ENCODE measurements at places on chromosomes 5 and 9.

DNA sequence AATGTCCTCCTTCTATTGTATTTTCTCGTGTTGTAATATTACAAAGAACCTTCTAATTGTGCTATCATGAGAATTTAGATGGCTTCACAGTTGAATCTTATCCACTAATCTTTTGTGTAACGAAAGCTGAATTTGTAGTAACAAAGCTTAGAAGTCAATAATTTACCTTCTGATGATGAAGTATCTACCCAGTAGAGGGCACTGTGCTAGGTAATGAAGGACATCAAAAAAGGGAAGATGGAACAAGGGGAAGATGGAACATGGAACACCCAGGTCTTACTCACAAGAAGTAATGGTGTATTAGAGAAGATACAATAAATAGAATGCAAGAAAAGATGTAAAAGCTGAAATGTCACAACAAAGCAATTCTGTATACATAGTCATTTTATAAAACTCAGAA is 131.0 kb upstream of the CCNG1 start:
- DNase-seq = no peak

DNA sequence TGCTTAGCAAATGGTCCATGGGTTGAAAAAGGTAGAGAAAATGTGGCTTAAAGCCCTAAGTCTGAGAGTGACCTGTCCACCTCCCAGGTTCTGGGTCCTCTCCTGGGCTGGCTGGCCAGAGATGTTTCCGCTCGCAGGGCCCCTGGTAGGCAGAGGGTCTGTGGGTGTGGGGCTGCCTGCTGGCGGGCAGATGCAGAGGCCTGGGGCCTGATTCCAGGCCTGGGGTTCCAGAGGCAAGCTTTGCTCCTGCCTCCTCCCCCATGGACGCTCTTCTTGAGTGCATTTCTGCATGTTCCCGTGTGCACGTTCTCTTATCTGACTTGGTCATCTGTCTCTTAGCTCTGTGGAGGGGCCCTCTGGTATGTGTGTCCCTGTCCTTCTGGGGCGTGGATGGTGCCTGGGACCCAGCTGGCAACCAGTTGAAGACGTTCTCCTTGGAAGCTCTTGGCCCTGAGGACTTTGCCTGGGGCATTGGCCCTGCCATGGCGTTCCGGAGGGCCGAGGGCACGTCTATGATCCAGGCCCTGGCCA is 3.8 kb downstream of the MIGA2 start:
- no peak for DNase-seq

GRCh38 chr9:93304574-93305496 is 120.9 kb downstream of the WNK2 start:
- no peak for DNase-seq

DNA sequence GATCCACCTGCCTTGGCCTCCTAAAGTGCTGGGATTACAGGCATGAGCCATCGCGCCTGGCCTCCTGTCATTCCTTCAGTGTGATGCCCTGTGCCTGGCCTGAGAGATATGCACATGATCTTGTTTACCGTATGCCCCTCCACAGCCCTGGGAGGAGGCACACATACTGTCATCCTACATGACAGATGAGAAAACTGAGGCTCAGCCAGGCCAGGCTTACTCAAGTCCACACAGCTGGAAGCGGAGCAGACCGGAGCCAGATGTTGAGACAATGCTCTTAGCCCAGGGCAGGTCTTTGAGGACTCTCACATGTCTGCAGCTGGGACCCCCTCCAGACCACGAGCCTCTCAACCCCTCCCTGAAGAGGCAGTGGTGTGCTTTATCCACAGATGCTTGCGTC is 38.7 kb upstream of the SH3PXD2B start:
- no peak for DNase-seq

GRCh38 chr5:1657161-1657741 is 133.5 kb upstream of the LPCAT1 start:
- DNase-seq = no peak

DNA sequence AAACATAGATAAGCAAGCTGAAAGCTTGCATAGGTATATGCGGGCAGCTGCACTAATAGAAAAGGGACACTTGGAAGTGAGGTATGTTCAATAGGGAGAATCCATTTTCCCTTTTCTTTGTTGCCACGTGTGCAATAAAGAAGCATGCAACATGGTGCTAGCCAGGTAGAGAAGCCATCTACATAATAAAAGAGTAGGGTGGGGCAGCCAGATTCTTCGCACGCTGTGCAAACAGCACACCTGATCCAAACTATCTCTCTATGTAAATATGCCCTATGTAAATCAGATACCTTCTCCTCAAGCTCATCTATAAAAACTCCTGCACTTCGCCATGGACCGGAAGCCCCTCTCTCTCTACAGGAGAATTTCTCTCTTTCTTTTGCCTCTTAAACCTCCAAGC is 91.9 kb upstream of the C9orf72 start:
- DNase-seq = no peak

DNA sequence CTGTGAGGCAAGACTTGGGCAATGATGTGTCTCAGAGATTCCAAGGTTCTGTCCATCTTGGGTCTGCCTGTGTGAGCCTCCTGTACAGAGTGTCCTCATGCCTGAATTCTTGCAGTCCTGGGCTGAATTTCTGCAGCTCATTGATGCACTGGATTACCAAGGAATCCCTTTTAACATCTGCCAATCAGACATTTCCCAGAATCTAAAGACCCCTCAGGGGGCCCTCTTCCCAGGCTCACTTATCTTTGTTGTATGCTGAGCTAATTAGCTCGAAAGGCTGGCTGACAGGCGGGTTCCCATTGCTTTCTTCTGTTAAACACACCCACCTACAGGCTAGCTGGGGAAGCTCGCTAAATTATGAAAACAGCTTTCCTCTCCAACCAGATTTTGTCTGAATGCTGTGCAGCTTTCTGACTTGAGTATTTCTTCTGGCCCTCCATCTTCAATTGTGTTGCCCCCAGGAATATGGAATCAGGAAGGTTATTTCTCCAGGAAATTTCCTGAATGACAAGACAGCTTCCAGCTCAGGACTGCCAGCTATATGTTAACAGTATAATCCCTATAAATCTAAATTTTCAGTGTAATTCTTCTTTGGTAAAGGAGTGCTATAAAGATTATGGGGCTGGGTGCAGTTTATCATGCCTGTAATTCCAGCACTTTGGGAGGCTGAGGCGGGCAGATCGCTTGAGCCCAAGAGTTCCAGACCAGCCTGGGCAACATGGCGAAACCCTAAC is at the start of gene LIX1:
Gene LIX1, minus strand, starts transcription at position 91 of the 734 bp plus-strand sequence. Its CDS starts 35 bp downstream, at position 56.
- no peak for DNase-seq

GRCh38 chr5:165457859-165458481 is 1952.6 kb downstream of the MAT2B start:
- DNase-seq = peak; percentile 20

GRCh38 chr5:161660806-161661205 is 24.7 kb upstream of the GABRA6 start:
- no peak for DNase-seq

- DNase-seq = no peak
Observed at GRCh38 chr5:175872287-175873087, 1.1 kb downstream of the CPLX2 start.

DNA sequence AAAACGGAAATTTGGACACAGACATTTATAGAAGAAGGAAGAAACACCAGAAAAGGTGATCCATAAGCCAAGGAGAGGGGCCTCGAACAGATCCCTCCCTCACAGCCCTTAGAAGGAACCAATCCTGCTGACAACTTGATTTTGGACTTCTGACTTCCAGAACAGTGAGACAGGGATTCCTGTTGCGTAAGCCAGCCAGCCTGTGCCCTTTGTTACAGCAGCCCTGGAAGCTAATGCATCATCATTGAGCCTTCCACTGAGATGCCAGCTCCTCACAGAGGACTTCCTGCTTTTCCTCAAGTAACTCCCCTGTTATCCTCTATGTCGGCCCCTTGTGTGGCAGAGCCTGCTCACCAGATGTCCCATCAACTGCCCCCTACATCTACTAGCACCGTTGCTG is 94.1 kb downstream of the JMY start:
- DNase-seq = no peak

- no peak for DNase-seq
Observed at GRCh38 chr9:116123171-116123570, 30.4 kb upstream of the PAPPA start.

DNA sequence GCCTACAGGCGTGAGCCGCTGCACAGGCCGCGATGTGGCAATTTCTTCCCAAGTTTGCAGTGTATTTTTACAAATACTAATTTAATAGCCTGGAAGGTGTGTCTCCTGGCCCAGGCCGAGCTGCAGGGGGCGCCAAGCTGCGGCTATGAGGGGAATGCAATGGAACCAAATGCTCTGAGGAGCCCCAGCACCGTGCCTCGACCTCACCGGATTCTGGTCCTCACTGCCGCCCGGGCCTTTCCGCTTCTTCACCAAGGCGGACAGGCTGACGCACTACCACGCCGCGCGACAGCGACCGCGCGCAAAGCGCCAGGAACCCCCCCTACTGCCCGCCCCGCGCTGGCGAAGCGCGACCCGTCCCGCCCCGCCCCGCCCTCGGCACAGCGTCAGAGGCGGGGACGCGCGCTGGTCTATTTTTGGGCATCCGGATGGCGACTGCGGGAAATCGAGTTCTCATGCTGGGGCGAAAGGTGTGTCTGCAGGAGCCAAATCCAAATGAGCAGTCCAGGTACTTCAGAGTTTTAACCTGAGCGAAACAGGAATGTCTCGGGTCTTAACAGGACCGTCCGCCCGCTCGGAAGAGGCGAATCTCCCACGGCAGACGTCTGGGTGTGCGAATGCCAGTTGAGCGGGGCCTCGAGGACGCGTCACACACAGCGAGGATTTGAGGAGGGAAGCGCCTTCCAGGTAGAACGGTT is 31.7 kb upstream of the PRXL2C start:
- peak; percentile 34 for DNase-seq

GRCh38 chr5:14141764-14142163 is 1.4 kb upstream of the TRIO start:
- DNase-seq = no peak

- DNase-seq = no peak
Observed at GRCh38 chr9:8106362-8106761, 306.8 kb upstream of the DMAC1 start.

DNA sequence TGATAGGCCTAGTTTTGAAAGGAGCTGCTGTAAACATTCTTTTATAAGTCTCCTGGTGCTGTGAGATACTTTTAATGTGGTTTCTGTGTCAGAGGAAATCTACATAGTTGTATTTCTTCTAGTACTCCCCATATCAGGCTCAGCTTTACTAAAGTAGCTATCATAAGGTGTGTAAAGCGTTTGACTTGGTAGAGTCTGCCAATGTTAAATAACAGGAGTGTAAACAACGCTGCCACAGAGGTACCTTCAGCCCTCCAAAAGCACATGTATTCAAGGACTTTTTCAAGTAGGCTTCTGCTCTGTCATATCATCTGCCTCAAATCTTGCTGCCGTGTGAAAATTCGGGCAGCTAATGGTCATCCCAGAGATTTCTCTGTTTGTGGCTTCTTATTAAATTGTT is 142.7 kb downstream of the ZSWIM6 start:
- DNase-seq = no peak

GRCh38 chr5:36152324-36153297 is 700 bp downstream of the SKP2 start:
- DNase-seq = no peak

- DNase-seq = no peak
Observed at GRCh38 chr9:98083566-98084183, 27.1 kb downstream of the NANS start.

DNA sequence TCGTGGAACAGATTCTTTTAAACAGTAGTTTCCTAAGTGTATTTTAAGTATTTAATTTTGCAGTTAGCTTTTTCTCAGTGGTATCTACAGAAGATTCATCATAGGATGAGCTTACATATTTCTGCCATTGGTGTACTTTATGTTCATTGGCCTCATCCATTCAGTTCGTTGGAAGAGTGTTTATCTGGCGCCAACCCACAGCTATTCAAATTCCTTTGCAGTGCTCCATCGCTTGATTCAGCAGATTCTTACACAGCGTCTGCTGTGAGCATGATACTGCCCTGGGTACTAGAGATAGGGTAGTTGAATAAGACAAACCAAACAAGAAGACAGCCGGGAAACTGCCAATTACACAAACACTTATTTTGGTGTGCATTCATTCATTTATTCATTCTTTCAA is 55.1 kb downstream of the NUP214 start:
- DNase-seq = peak; percentile 89
